Transverse colon (tissue), 4 donors: ENCODE measurements at places on chromosomes 6 and 20. TPM values are rescaled to one million over a fixed set of nuclear protein-coding genes. Genes with fewer than 3 reads are reported as not detected.

DNA sequence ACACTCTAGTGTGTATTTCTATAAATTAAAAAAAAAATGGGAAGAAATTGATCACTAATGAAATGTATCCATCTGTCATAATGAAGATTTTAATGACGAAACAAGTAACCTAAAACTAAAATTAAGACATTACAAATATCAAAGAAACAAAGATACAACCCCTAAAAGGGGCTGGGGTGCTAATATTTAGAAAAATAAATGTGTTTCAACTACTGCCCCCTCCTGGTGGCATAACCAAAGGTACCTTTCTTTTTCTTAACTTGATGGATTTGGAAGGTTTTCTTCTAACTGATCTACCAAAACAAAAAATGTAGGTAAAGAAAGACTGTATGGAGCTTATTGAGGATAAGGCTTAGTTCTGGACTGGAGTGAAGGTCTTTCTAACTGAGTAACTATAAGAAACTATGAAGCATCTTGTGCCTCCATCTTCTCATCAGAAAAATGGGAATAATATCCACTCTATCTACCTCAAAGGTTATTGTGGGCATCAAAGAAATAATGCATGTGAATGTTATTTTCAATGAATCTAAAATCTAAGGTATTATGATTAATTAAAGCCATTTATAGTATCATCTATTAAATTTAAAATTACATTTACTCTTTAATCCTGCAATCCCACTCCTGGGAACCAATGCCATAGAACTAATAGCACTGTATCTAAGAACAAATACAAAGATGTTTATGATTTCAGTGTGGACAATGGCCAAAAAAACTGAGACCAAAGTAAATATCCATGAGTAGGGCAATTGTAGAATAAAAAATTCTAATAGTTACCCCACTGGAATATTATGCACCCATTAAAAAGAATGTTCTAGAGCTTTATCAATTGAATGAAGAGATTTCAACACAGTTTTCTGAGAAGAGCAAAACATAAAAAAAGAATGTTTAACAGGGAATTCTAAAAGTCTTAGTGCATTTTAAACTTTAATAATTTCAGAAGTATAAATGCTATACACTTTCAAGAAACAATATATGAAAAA is 117.2 kb downstream of the BACH2 start:
- DNase-seq = no peak

- DNase-seq = no peak
Observed at GRCh38 chr6:22468256-22468965, 101.0 kb upstream of the HDGFL1 start.

GRCh38 chr20:32767418-32768198 is 5.4 kb downstream of the DNMT3B start:
- no peak for DNase-seq

Gene NECAB3
- 95.7 TPM for total RNA-seq

Gene ALDH5A1
- 12.1 TPM for total RNA-seq

DNA sequence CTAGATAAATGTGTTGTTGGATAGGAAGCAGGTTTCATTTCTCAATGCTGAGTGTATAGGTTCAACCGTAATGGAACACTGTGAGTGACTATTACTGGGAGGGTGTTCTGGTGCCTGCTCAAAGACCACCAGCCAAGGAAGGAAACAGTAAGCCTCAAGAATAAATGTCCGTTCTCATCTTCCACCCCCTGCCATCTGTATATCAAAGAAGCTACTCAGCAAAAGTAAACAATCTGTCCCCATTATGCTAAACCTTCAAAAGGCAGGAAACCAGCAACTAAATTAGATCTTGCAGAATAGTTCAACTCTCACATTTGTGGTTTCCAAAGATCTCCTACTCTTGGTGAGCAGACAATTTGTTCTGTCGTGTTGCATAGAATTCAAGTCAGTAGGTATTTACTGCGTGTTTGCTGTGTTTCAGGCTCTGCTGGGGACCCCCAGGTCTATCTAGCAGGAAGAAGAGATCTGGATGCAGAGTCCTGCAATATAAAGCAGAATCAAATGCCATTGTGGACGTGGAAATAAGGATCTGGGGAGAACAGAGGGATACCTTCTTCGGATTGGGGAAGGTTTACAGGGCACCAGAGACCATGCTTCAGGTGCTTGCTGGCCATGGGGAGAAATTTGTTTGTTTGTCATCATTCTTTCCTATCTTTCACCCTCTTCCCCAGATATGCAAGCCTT is 87.3 kb downstream of the SCML4 start:
- no peak for DNase-seq

Gene TSBP1
- total RNA-seq = not detected

- DNase-seq = no peak
Observed at GRCh38 chr6:148620579-148621298, 126.1 kb upstream of the UST start.

GRCh38 chr6:33384581-33385020 is 7.0 kb upstream of the KIFC1 start:
- no peak for DNase-seq

Gene PLAGL1
- 53.5 TPM for total RNA-seq

Gene GTF3C6
- total RNA-seq = 13.5 TPM

DNA sequence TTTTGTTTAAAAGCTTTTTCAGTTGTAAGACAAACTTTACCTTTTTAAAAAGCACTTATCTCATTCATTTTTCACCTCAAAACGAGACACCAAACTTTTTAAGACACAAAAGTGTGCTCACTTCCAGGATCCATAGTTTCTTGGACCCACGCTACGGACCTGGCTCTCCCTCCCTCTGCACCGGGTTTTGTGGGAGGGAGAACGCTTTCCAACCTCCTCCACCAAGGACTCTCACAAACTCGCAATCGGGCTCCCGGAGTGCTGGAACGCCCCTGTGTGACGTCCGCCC is 436 bp downstream of the CAGE1 start:
- DNase-seq = no peak

- no peak for DNase-seq
Observed at GRCh38 chr6:56040889-56041301, 165.5 kb upstream of the BMP5 start.

GRCh38 chr6:159809149-159809548 is 9.1 kb downstream of the PNLDC1 start:
- no peak for DNase-seq

- DNase-seq = no peak
Observed at GRCh38 chr6:16090920-16091319, 38.0 kb upstream of the MYLIP start.

Gene VGLL2
- not detected for total RNA-seq

DNA sequence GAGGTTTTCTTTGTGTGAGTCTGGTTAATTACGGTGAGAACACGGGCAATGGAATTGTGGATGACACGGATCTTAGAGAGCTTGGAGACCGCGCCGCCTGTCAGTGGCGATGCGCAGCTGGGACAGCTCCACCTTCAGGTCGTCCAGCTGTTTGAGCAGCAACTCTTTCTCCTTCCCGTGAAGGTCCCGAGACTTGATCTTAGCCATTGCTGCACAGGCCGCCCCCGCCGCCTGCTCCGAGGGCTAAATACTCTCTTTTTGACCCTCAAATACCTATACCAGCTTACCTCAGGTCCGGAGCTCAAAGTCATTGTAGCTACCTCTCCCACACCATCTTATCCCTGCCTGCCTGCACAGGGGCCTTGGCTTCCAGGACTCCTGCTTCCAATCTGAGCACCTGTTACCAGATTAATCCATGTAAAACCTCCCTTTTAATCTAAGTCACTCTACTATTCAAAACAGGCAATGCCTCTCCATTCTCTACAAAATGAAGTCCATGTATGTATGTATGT is 100.2 kb downstream of the PREP start:
- DNase-seq = no peak

DNA sequence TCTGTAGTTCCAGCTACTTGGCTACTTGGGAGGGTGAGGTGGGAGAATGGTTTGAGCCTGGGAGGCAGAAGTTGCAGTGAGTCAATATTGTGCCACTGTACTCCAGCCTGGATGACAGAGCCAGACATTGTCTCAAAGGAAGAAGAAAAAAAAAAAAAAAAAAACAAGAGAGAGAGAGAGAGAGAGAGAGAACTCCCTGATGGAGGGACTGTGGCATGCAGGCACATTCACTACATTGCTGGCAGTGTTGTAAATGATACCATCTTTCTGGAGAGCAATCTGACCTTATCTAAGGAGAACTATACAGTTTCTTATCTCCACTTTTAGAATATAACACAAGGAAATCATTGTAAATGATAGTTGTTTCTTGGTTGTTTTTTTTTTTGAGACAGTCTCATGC is 85.1 kb downstream of the MDN1 start:
- DNase-seq = no peak

DNA sequence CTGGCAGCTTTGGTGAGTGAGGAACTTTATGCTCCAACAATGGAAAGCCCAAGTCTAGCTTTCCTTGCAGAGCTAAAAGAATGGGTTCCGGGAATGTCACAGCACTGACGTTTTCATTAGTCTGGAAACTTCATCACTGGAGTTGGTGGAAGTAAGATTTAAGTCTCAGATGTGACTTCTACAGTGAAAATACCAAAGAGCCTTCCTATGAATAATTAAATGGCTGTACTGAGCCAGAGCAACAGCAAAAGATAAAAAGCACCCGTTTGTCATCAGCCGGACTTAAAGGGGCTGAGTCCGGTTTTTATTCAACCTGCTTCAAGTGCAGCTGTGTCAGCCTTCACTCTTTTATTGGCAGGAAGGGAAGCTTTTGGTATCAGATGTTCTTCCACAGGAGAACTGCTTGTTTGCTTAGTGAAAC is 46.5 kb upstream of the SHLD1 start:
- no peak for DNase-seq

Gene INSM1
- 0.60 TPM for total RNA-seq

Gene FNDC11
- not detected for total RNA-seq

DNA sequence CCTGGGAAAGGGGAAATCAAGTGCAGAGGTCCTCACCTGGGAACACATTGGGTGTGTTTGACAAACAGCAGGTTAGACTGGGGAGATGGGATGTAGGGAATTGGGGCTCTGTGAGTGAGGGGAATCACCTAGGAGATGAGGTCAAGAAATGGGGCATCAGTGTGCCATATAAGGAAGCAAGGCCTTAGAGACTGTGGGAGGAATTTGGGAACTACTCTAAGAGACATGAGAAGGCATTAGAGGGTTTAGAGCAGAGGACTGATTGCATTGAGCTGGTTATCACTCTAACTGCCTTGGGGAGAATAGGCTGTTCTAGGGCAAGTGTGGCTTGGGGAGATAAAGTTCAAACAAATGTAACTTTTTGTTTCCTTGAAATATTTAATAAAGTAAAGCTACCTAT is 189.9 kb downstream of the EYA4 start:
- no peak for DNase-seq

DNA sequence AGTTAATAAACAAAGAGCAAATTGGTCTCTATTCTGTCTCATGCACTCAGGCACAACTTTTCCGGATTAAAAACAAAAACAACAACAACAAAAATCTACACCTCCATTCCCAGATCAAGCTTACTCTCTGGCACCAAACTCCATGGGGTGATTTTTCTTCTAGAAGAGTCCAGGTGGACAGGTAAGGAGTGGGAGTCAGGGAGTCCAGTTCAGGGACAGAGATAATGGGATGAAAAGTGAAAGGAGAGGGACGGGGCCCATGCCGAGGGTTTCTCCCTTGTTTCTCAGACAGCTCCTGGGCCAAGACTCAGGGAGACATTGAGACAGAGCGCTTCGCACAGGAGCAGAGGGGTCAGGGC is 437 bp upstream of the HLA-A start:
- DNase-seq = no peak

GRCh38 chr6:35916056-35916455 is 4.8 kb downstream of the SRPK1 start:
- DNase-seq = no peak

Gene PPDPF
- 320 TPM for total RNA-seq

Gene LRRC73
- total RNA-seq = 0.96 TPM

DNA sequence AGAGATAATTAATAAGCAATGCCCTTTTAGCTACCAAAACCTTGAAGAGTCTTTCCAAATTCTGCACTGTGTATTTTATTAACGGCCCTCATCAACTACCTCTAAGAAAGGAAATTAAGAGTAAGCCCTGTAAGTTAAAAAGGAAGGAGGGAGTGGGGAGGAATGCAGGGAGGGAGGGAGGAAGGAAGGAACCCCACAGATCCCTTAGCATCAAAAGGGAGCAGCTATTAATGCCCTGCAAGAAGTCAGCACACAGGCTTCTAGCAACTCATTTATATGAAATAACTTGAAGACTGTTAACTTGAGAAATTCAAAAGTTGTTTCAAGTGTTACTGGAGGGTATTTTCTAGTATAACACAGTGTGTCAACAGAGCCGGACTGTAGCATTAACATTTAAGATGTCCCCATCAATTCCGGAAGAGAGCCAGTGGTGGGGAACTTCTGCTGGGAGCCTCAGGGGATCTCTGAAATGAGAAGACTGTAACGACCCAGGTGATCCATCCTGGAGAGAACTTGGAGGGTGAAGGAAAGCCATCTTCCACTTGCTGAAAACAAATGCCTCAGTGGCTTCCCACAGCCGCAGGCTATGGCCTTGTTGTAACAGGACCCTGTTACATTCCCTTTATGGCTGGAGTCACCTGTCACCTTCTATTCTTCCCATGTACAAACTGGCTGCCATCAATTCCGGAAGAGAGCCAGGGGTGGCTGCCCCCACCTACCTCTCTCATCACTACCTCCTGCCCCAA is 33.2 kb downstream of the SLC22A23 start:
- no peak for DNase-seq

- no peak for DNase-seq
Observed at GRCh38 chr6:154625721-154626120, 107.5 kb upstream of the SCAF8 start.

Gene HCRTR2
- not detected for total RNA-seq

DNA sequence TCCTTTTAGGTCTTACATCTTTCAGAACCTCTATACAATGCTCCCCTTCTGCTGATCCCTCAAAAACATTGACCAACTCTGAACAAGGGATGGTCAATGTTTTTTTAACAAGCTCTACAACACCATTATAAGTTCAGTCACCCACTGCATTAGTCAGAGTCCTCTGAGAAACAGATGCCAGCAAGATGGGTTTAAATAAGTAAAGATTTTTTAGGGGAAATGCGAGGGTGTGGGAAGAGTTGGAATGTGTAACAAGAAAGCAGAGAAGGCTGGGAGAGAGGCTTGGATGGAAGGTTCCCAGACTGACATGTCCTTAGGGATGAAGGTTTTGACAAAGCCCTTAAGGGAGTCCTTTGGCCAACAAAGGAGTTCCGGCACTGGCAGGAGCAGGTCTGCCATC is 478.3 kb downstream of the FRK start:
- no peak for DNase-seq

GRCh38 chr20:15011631-15012030 is 674.2 kb upstream of the FLRT3 start:
- DNase-seq = no peak

DNA sequence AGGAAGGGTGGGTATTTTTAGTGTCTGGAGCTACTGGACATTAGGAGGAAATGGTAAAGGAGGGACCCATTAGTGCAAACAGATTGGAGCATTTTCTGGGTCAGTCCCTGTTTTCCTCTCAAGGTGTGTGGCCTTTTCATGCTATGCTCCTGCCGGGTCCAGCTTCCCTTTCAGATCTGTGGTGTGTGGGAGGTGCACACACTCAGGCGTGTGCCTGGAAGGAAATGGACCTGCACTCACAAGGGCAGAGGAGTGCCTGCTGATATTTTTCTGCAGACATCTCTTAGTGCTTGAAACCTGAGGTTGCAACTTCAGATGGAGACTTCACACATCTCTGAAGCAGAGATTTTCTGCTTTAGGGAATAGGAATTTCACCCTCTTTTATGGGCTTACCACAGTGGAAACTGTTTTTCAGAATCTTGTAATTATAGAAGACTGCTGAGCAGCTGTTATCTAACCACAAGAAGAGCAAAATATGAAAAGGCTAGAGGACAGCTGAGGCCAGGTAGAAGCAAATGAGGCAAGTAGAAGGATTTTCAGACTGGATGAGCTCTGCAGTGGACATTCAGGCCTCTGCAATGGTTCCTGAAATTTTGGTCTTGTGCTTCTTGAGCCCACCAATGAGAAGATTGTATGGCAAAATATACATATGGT is 764.3 kb downstream of the QKI start:
- DNase-seq = no peak

GRCh38 chr6:84554706-84555105 is 209.7 kb downstream of the TBX18 start:
- DNase-seq = no peak
